ENCODE measurements at places on chromosomes 12 and 14.

- no peak for DNase-seq
Measured at GRCh38 chr12:81081726-81082125, 3.8 kb downstream of the ACSS3 start.

- DNase-seq = peak; percentile 28
Measured at GRCh38 chr12:110689281-110690126, 589 bp upstream of the HVCN1 start.

DNA sequence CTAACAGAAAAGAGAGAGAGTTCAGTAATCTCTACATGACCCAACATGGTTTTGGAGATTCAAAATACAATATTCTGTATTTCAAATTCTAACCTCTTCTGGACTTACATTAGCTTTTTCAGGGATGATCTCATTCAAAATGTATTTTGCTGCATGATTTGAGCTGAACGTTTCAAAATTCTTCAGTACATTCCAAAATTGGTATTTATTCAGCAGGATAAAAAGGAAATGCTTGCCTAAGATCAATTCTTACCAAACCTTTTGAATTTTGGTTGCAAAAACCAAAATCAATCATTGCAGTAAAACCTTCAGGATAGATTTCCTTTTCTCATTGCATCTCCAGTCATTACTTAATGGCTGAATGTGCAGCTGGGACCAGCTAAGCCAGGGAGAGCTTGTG is 1761.3 kb upstream of the SEL1L start:
- DNase-seq = peak; percentile 79

DNA sequence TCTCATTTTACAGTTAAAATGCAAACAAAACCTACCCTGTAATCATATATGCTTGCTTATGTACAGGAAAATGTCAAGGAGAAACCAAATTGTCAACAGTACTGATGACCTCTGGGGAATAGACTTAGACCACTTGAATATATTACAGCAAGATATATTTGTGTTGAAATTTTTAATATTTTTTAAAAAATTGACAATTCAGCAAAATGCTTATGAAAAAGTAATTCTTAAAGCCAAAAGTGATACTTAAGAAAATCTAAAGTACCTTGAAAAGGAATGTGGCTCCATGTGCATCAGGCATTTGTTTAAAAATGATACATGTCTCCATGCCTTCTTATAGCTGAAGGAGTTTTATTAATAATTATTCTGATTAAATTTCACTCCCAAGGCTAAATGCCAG is 49.2 kb downstream of the PTPN21 start:
- DNase-seq = no peak

DNA sequence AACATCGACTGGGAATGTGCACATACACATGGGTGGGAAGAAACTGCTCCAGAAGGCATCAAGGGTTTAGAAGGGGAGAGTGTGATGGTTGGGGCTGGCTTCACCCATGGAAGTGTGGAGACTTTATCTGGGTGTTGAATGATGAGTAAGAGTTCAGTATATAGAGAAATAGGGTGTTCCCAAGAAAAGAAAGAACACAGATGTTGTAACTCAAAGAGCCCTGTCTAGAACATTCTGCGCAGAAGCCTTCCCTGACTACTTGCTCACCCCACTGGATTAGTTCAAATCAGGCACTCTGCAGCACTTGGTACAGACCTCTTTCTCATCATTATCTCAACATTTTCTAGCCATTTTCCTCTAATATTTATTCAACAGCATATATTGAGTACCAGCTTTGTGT is 491.7 kb downstream of the SNAPC1 start:
- no peak for DNase-seq

DNA sequence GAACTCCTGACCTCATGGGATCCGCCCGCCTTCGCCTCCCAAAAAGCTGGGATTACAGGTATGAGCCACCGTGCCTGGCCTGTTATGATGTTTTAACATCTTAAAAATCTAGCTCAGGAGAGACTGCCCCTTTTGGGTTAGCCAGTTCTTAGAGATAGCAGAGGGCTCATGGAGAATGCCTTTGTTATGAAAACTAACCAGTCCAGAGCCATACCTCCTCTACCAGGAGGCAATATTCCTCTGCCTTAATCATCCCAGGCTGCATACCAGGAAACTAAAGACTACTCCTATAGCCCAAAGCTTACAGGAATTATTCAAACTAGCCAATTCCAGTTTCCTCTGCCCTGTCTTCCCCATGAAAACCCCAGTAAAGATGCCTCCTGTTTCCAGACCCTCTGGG is 96.0 kb upstream of the MDM1 start:
- peak; percentile 63 for DNase-seq

- no peak for DNase-seq
Measured at GRCh38 chr12:70260646-70261045, 17.4 kb downstream of the CNOT2 start.

DNA sequence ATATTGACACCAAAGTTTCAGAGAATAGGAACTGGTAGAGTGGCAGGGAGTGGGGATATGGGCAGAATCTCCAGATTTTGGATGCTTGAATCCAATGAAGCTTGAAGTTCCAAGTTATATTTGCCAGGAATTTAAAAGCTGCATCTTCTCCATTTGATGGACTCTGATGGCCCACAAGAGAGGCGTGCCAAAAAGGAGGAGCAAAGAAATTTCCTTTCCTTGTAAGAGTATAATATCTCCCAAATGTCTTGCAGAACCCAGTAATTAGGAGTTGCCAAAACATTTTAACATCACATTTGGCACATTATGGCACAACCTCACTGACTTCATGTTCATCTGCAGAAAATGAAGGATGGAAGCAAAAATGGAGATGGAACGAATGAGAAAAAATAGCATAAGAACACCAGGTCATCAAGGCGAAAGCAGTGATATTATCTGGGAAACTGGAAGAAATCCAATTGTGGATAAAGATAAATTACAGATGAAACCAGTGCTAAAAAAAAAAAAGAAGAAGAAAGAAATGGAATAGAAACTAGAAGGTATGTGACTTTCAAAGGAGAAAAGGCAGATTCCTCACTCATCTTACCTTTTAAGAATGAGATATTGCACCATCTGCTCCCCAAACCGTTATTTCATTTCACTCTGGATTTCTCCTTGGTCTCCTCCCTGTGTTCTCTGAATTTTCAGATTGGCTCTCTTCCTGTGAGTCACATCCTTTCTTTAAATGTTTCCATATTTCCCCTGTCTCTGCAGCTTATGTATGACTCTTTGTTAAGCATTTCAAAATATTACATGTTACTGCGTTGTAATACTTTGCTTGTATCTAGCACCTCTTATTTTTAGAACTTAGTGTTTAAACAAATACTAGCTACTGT is 13.5 kb upstream of the FLRT2 start:
- peak; percentile 95 for DNase-seq

GRCh38 chr14:22152161-22152870 is 436.7 kb downstream of the DAD1 start:
- no peak for DNase-seq

GRCh38 chr12:21438643-21439042 is 1.2 kb downstream of the PYROXD1 start:
- DNase-seq = no peak

GRCh38 chr14:80419345-80419744 is 208.0 kb upstream of the DIO2 start:
- no peak for DNase-seq

GRCh38 chr12:55933799-55934742 is 3.1 kb downstream of the DGKA start:
- peak; percentile 19 for DNase-seq

DNA sequence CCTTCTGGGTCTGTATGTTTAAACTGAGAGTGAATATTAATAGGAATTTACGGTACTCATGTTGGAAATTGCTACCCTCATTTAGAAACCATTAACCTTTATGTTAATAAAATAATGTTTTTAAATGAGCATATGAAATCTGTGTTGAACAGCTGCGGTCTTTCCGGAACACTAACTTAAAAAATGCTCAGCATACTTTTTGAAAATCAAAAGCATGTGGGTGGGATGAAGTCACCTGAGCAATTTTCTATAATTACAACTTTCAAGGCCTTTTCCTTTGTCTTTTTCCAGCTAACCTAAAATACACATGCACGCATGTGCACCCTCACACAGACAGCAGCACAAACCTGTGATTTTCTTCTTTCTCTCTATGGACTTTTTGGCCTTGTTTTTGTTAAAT is 39.8 kb downstream of the BORCS5 start:
- DNase-seq = peak; percentile 7

- no peak for DNase-seq
Measured at GRCh38 chr12:95830335-95831089, 28.2 kb upstream of the SNRPF start.

- peak; percentile 73 for DNase-seq
Measured at GRCh38 chr14:103527408-103528145, 1.4 kb upstream of the TRMT61A start.

GRCh38 chr12:4287325-4288211 is 14.0 kb downstream of the CCND2 start:
- peak; percentile 56 for DNase-seq

- DNase-seq = no peak
Measured at GRCh38 chr12:93440043-93440835, 1.5 kb downstream of the UBE2N start.

GRCh38 chr12:123748661-123749060 is 13.4 kb upstream of the DNAH10 start:
- peak; percentile 3 for DNase-seq

GRCh38 chr14:96792003-96792402 is 5.2 kb upstream of the VRK1 start:
- DNase-seq = no peak

GRCh38 chr14:99908653-99909250 is 115.5 kb downstream of the EML1 start:
- no peak for DNase-seq

DNA sequence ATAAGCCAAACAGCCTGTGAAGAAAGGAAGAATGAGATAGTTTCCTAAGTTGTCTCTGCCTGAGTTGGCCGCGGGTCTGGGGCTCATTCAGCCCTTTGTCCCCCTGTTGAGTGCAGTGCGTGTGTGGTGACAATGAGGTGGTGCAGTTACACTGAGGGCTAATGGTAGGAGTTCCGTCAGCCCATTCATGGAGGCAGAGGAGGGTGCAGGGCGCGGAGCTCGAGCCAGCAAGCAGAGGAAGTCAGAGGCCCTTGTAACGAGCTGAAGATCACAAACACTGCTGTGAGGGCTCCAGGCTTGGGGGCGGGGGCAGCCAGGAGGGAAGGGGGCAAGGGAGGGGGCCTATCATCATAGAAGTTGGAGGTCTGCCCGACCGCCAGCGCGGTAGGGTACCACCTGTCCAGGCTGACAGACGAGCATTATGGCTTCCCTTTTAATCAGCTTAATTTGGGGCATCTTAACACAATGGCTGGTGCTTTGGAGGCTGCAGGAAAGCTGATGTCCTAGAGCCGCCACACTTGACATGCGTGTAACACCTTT is 20.5 kb downstream of the CCND2 start:
- no peak for DNase-seq

DNA sequence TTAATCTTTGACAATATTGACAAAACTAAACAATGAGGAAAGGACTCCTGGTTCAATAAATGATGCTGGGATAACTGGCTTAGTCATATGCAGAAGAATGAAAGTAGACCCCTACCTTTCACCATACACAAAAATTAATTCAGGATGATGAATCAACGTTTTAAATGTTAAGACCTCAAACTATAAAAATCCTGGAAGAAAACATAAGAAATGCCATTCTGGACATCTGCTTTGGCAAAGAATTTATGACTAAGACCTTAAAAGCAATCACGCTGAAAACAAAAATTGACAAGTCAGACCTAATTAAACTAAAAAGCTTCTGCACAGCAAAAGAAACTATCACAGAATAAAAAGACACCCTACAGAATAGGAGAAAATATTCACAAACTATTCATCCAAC is 97.4 kb downstream of the LMNTD1 start:
- peak; percentile 38 for DNase-seq

DNA sequence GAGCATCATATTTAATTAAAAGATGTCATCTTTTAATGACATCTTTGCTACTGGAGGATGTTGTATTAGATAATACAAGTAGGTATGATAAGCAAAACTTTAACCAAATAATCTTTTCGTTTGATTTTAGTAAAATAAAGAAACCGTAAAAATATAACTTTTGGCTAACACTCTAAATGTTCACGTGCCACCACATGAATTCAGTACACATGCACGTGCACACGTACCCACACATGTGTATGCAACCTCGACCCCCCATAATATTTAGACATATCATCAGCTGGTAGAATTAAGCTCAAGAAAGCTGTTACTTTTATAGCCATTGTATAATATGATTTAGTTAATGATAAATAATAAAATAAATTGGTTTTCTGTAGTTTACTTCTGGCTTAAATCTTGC is 566.6 kb upstream of the FBXO33 start:
- DNase-seq = no peak

DNA sequence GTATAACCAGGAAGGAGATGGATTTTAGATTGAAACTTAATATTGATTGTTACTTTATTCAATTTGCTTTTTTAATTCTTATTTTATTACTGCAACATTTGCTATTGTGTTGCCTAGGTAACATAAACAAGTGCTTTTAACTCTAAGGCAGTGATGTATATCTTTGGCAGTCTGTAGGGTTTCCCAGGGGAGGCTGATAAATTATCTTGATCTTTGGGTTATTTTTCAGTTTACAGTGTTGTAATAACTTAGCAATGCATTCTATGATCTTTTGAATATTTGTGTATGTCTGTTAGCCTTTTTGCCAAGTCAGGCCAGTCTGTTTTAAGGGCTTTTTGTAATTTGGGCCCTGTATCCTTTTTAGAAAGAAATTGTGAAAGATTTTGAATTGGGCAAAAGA is 7.8 kb upstream of the DTD2 start:
- peak; percentile 66 for DNase-seq

GRCh38 chr12:53514628-53515290 is 7.5 kb upstream of the NPFF start:
- no peak for DNase-seq

DNA sequence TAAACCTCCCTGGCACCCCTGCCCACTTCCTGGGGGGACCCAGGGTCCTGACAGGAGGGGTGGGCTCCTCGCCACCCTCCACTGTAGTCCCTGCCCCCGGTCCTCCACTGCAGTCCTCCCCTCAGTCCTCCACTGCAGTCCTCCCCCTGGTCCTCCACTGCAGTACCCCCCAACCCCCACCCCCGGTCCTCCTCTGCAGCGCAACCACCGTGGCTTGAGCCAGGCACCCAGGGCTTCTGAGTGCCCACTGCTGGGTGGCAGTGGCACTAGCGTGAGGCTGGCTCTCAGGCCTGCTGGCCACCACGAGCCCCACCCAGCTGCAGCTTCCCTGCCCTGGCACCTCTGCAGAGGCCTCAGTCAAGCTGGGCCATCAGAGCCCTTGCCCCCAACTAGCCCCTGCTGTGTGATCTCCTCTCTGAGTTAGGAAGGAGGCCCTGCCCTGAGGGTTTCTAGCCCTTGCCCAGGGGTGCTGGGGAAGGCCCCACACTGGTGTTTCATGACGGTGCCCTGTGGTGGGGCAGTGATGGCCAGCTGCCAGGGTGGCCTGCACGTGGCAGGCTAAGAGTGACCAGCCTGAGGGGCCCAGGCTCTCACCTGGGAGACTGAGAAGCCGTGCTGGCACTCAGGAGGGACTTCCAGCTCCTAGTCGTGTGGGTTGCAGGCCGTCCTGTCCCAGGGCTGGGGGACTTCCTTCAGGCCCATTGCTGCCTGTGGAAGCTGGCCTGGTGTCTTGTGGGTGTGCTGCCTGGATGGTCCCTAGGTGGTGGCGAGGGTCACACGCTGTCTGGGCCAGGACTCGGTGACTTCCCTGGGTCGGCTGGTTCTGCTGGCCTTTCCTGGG is 9.7 kb downstream of the CEP170B start:
- no peak for DNase-seq

GRCh38 chr12:49046129-49046895 is 14.3 kb downstream of the KMT2D start:
- DNase-seq = no peak

Measured in fibroblast of skin of right quadriceps (primary cell).